Stimulated activated CD4-positive, alpha-beta T cell treated with anti-CD3 and anti-CD28 coated beads, Interleukin-1b, Interleukin-23, amount 100 ng/mL, for 48 hours (primary cell): ENCODE measurements at places on chromosomes 2 and 18.
A peak's percentile ranks its signal among the peaks of the same experiment; 100 is the strongest.

DNA sequence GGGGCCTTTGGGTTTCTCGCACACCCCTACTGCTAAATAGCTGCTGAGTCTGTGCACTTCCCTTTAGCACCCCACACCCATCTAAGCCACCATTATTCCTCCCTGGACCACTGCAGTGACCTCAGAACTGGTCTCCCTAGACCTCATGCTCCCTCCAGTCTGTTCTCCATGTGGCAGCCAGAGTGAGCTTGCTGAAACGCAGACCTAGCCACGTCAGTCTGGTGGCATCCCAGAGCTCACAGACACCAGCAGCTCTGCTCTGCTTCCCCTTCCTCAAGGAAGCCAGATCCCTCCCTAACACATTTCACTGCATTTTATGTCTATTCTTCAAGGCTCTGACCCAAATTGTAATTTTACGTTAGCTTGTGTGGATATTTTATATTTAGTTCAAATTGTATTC lies 144.4 kb downstream of the DYSF start:
- DNase-seq: no peak

- DNase-seq: peak; percentile 27
Observed at GRCh38 chr2:31987454-31988220, 23.2 kb downstream of the MEMO1 start.

GRCh38 chr18:4755848-4756247 lies 300.7 kb upstream of the DLGAP1 start:
- DNase-seq: no peak

- no peak for DNase-seq
Observed at GRCh38 chr18:56257205-56257604, 381.2 kb downstream of the TXNL1 start.

GRCh38 chr2:75100011-75100800 lies 99.1 kb downstream of the TACR1 start:
- DNase-seq: no peak

DNA sequence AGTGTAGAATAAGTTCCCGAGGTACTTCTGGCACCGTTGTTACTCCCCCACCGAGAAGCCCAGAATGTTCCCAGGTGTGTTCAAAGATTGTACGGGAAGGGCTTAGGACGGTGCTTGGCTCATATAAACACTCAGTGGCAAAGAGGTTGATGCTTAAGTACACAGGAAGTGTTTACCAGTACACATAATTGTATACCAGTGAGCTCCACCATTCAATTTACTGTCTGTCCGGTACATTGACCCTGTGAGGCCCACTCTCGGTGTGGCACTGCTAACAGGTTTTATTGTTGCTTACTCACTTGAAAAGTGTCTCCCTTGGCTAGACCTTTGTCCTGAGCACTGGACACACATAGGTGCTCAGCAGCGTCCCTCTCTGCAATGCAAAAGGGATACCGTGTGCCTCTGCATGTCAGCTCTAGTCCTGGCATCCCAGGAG lies 191.0 kb downstream of the NEDD4L start:
- DNase-seq: no peak

DNA sequence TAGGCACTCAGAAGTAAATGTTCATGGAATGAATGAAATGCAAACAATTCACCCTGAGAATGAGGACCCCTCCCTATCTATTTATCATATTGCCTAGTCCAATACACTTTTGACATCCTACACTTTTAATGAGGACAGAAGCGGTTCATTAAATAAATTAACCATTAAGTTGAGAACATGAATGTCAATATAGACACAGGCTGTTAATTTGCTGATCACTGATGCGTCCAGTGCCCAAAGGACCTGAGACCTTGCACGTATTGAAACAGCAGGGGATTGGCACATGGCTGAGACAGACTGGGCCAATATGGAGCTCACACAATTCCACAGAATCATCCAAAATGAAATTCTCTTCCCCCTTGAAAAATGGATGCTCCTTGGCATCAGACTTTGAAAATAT lies 430.0 kb downstream of the SLC4A3 start:
- DNase-seq: no peak

- no peak for DNase-seq
Observed at GRCh38 chr18:31876707-31877106, 66.2 kb downstream of the TRAPPC8 start.
